ENCODE measurements at places on chromosomes 2 and 18.
A peak's percentile ranks its signal among the peaks of the same experiment; 100 is the strongest.

- no peak for DNase-seq
Observed at GRCh38 chr2:29485631-29486030, 370.4 kb downstream of the CLIP4 start.

GRCh38 chr2:224776795-224777558, 60.8 kb upstream of the CCDC195 start:
- no peak for DNase-seq

DNA sequence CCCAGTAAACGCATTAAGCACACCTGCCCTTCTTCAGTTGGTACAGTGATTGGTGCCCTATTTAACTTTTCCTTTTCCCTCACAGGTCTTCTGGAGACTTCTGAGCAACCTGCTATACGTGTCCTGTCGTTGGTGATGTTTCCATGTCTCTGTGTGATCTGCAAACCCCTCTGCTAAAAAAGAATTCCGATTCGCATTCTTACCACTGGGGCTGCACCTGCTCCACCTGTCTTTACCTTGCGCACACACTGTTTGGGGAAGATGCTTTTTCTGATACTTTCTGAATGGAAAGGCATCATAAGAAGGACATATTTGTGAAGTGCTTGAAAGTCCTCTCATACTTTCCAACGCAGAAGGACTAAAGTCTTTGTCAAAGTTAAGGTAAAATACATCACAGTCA, 323.9 kb upstream of the SOX11 start:
- DNase-seq, result no peak

- DNase-seq, result no peak
Observed at GRCh38 chr2:144458541-144458940, 61.4 kb downstream of the ZEB2 start.

- no peak for DNase-seq
Observed at GRCh38 chr18:76750917-76751890, 71.2 kb upstream of the ZNF236 start.

DNA sequence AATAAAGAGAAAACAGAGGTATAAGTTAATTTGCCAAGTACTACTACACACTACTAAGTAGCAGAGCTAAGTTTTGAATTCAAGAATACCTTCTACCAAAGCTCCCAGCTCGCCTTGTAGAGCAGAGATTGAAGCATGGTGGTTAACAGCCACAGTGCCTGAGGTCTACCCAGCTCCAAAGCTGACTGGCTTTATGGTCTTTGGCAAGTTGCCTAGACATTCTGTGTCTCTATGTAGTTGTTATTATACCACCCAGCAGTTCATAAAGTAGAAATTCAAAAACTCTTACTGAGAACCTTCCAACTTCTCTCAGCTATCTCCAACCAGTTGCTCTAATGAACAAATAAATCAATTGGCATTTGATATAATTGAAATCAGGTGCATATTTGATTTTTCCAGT, 87.8 kb downstream of the PDE11A start:
- peak; percentile 75 for DNase-seq

DNA sequence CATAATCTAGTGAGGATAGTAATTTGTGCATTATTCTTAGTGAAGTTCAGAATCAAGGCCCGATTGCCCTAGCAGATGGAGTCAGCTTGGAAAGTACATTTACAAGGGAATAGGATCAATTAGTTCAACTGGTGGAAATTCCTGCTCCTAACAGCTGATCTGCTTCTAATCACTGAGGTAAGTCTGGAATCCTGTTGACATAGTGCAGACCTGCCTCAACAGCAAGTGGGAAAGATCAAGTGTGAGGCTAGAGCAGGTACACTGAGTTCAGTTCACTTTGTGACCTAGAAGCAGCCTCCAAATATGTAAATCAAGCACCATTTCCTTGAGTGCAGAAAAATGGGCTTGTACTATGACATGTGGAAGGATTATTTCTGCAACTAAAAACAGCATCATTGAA, 111.2 kb upstream of the NOSTRIN start:
- no peak for DNase-seq

DNA sequence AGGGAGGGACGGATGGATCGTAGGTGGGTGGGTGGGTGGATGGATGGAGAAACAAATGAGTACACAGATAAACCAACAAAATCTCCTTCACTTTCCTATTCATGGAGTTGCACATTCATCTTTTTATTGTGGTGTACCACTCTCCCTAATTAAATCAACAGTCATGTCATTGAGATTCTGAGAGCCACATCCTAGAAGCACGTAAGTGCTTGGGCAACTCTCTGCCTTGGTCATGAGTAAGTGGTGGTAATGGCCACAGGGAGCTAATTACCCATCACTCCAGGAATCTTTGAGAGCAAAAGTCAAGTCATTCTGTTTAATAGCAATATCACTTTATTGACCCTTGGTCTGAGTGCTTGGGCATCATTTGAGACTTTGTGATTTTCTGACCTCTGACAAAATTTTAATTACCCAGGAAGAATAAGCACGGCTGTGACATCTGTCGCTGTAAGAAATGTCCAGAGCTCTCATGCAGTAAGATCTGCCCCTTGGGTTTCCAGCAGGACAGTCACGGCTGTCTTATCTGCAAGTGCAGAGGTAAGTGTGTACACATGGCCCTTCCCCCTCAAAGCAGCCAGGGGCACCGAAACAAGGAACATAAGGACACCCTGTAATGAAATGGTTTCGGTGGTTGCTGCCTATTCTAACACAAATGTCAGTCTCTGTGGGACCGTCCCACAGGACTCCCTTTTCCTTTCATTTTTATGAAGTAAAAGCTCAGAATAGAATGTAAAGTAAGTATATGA, 85.9 kb downstream of the FEZ2 start:
- no peak for DNase-seq

GRCh38 chr2:157459486-157459885, 15.6 kb upstream of the CYTIP start:
- no peak for DNase-seq

GRCh38 chr18:12911929-12912703, 28.1 kb upstream of the PTPN2 start:
- DNase-seq, result no peak

- no peak for DNase-seq
Observed at GRCh38 chr18:30139631-30140287, 902.8 kb downstream of the DSC3 start.

- DNase-seq, result no peak
Observed at GRCh38 chr2:210442457-210442856, 34.1 kb downstream of the LANCL1 start.

GRCh38 chr2:170255971-170256370, 78.0 kb downstream of the MYO3B start:
- DNase-seq, result no peak

GRCh38 chr2:159249990-159250715, 36.4 kb downstream of the WDSUB1 start:
- DNase-seq, result peak; percentile 84

GRCh38 chr2:207812726-207813080, 43.0 kb upstream of the FZD5 start:
- DNase-seq, result no peak

GRCh38 chr2:229748950-229749349, 34.6 kb upstream of the DNER start:
- no peak for DNase-seq

DNA sequence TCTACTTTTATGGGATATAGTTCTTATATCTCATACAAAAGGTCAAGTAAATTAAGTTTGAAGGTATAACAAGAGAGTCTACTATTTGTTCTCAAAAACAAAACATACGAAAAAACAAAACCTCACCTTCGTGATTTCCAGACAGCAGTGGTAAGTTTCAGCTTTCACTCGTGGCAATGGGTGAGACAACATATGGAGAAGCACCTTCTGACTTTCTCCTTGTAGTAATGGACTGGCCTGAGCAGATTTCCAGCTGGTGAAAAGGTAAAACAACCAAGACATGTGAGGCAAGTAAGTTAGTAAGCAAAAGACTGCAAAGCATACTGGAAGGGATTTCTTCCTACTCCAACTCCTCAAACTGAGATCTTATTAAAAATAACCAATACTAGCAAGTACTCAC, 39.6 kb downstream of the RTTN start:
- DNase-seq, result no peak

- DNase-seq, result no peak
Observed at GRCh38 chr18:46649071-46649862, 7.8 kb downstream of the LOXHD1 start.

GRCh38 chr18:36850527-36851201, 21.7 kb downstream of the KIAA1328 start:
- DNase-seq, result peak; percentile 75

DNA sequence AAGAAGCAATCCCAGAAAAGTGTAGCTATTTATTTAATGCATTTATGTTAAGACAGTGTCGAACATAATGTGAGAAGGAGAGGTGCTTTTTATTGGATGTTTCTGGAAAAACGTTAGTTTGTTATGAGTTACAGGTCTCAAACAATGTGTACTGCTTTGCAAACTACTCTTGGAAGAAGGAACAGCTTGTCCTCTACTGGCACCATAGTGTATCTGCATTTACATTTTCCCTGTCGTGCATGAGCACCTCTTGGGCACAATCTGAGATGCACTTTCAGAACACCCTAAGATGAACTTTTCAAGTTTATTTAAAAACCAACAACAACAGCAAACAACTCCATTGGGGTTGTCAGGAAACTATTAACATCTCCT, 22.8 kb downstream of the CCNYL1 start:
- DNase-seq, result peak; percentile 73

- DNase-seq, result no peak
Observed at GRCh38 chr2:122481717-122482116, 726.3 kb downstream of the TSN start.

DNA sequence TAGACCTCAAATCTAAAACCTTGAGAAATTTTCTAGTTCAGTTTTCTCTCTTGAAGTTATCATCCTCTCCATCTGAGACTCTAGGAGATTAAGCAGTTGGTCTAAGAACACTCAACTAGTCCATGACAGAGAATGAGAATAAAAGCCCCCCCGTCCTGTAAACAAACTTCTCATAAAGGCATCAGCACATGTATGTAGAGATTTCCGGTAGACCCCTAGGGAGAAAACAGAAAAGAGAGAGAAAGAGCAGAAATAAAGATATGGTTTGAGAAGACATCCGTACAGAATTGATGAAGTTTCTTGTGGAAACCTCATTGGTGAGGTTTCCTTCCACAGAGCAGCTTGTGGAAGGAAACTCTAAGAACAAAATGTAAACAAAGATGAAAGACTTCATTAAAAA, 3.2 kb upstream of the GPR155 start:
- DNase-seq, result no peak

DNA sequence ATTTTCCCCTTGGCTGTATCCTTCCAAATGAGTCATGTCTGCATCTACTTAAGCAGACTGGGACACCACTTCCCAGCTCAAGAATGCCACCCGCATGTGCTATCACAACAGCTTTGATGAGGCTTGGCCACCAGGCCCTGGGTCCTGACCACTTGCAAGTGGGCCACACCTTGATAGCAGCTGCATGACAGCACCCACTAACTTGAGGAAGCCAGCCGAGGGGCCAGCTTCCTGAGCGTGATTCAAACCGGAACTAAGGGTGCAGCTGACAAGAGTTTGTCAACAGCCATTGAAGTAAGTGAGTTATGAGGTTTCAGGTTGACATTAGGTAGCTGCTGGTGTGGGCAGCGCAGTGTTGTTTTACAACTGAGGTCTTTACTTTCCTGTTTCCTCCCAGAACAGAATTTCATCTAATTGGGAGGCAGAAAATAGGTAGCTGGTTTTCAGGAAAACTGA, 54.4 kb downstream of the EPHA4 start:
- DNase-seq, result peak; percentile 25

- DNase-seq, result no peak
Observed at GRCh38 chr2:25585189-25585588, 88.2 kb downstream of the DTNB start.

DNA sequence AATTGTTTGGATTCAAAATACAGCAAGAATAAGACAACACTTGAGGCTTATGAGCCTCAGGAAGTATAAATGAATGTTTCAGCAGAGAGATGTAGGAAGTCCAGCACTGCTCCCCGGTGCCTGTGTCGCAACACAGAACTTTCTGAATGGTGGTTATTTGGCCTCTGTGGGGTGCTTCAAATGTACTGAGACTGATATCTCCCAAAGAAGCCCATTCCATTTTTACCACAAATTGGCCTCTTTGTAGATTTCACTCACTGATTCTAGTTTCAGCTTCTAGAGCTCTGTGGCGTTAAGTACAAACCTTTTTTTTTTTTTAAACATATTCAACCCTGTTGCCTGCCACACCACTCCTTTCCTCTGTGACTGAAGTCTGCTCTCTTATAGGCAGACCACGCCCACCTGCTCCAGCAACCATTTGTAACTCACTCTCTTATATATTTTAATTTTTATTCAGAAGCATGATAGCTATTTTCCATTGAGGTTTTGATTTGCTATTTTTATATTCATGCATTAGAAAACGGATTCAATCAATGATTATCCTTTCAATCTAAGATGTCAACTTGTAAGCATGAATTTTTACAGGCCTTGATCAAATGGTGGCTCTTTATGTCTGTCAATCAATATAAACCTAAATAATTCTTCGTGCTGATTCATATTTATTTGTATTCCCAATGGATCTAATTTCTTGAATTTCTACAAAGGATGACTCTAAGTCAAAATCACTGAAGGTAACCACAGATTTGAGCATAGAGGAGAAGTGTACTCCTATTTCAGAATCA, 277.1 kb upstream of the CCDC68 start:
- DNase-seq, result no peak
